Activated naive CD8-positive, alpha-beta T cell treated with anti-CD3 and anti-CD28 coated beads for 36 hours (primary cell): ENCODE measurements at places on chromosomes 4 and X. TPM values are rescaled to one million over a fixed set of nuclear protein-coding genes. Genes with fewer than 3 reads are reported as not detected.
A peak's percentile ranks its signal among the peaks of the same experiment; 100 is the strongest.

- DNase-seq, result no peak
These were observed 68.4 kb downstream of the TAPT1 start for GRCh38 chr4:16157609-16158503.

Gene MAGEB10
- not detected for total RNA-seq

Gene UCP1
- total RNA-seq, result not detected

DNA sequence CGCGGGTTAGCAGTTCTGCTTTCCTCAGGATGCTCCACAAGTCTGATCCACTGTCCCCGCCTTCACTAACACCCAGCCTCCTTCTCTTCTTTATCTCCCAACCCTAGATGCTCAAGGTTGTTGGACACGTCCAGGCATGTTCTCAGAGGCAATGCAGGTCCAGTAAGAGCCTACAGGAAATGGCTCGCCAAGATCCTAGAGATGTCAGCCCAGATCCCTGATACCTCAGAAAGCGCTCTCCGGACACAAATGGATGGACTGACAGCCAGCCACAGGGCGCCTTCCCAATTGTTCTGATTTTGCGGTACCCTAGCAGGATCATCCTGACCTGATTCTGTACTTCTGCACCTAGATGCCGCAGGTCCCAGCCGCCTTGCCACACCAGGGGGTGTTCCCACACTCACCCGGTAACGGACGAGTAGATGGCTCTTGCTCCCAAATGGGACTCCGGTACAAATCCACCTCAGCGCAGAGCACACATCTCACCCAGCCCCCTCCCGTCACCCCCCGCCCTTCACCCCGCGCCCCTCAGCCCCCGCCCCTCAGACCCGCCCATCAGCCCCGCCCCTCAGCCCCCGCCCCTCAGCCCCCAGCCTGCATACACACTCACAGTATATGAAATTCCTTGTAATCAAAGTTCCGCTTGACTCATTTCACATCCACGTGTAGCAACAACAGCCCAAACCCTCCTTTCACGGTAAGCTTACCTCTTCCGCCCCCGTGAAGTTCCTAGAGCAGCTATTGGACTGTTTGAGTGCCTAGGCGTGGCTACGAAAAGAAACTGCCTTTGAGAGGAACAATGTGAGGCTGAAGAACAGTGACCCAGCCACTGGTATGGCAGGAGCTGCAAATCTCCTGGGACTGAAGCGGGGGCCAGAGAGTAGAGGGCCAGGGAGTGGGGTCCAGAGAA lies at the start of gene EDA2R:
Gene EDA2R, minus strand, starts transcription at position 488 of the 910 bp plus-strand sequence. CDS start 23,058 bp downstream, outside the sequence.
- DNase-seq, result peak; percentile 28

DNA sequence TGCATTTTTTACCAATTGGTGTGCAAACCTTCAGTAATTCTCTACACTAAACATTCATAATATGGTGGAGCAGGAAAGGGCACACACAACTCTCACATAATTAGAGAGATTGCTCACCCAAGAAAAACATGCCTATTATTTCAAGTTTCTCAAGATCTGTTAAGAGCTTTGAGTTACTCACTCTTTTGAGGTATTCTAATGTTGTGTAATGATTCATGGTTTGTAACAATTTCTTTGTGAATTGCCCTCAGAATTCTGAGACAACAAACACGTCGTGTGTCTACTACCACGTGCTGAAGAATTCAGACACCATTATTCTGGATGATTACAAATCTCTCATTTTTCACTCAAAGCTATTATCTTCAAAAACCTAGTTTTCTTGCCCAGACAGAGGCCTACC lies 82.8 kb downstream of the PDGFC start:
- no peak for DNase-seq

Gene CAPN6
- total RNA-seq, result not detected

DNA sequence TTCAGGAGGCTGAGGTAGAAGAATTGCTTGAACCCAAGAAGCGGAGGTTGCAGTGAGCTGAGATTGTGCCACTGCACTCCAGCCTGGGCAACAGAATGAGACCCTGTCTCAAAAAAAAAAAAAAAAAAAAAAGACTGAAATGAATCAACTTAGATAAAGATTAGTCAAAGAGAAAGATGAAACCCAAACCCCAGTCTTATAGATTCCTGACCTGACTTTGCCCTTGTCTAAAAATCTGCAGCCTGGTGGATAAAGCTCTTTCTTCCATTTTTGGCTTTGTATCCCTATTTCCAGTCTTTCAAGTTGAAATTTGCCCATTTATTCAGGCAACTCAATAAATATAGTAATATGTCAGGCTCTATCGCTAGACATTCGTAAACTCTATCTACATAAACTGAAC lies 39.3 kb upstream of the SPINK2 start:
- DNase-seq, result no peak
